ENCODE measurements at places on chromosomes 5 and 9.

- no peak for DNase-seq
Measured at GRCh38 chr5:35161652-35162273, 68.5 kb downstream of the PRLR start.

DNA sequence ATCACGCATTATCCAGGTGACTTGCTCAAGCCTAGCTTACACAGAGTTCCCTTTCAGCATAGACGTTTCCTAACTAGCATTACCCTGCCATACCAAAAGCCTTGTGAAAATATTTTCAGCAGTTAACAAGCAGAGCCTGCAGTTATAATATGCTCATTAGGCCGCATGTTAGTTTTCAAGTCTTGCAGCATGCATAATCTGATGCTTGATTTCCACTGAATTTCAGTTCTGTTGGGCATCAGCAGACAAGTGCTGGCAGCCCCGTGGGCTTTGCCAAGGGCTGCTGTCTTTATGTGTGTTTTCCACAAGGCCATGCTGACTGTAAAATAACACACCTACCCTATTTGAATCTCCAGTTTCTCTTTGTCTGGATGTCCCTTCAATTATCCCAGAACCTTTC, 491.0 kb upstream of the WWC1 start:
- DNase-seq, result no peak

- DNase-seq, result no peak
Measured at GRCh38 chr9:133700819-133701320, 37.3 kb downstream of the SARDH start.

GRCh38 chr9:85258236-85258635, 483.5 kb downstream of the AGTPBP1 start:
- DNase-seq, result no peak

DNA sequence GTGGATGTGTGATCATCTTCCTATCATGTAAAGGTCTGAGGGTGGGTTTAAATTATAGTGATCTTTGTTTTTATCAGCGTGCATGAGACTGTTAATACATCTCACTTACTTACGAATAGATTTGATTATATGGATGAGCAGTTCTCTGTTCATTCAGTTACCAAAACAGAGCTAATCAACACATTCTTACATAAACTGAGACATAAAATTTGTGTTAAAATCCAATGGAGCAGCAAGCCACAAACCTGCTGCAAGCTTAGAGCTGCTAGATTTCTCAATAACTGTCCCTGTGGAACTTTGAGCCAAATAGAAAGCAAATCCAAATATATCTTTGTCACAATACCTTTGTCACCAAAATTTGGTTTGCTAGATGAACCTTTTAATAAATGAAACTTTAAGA, 50.1 kb downstream of the NUDT12 start:
- no peak for DNase-seq

DNA sequence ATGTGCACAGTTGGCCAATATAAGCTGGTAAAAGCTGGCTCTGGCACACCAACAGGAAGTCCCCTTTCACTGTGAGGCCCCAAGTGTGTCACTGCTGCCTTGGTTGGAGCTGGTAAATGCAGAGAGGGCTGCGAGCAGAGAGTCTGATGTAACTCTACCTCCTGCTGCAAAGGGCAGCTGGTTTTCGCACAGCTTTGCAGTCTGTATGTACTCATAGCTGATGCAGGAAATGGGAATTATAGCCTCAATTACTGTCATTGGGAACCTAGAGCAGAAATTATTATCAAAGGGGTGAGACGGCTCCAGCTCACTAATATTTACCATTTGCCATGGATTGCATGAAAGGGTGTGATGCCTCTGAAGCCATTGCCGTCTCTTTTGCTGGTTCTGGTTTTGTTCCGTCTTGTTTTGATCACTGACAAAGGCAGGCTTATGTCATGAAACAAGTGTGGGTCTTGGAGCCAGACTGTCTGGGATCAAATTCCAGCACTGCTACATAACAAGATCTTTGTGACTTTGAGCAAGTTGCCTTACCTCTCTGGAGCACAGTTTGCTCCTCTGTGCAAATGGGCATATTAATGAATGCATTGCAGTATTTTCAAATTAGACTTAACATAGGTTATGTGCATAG, 124.3 kb upstream of the SLC25A48 start:
- DNase-seq, result no peak

- no peak for DNase-seq
Measured at GRCh38 chr5:9244417-9244816, 301.5 kb downstream of the SEMA5A start.

Measured in activated CD8-positive, alpha-beta memory T cell treated with anti-CD3 and anti-CD28 coated beads for 24 hours (primary cell).